ENCODE measurements at places on chromosomes 2 and 18. TPM values are rescaled to one million over a fixed set of nuclear protein-coding genes. Genes with fewer than 3 reads are reported as not detected.

GRCh38 chr2:95267458-95268210, 6.6 kb upstream of the PROM2 start:
- H3K27ac ChIP-seq: no peak overlapping the region
- H3K4me1 ChIP-seq: no peaks in the 10 kb centered on the region
- DNase-seq: no peak
- no peak overlapping the region for H3K4me3 ChIP-seq
- no peaks in the 10 kb centered on the region for H3K27me3 ChIP-seq

DNA sequence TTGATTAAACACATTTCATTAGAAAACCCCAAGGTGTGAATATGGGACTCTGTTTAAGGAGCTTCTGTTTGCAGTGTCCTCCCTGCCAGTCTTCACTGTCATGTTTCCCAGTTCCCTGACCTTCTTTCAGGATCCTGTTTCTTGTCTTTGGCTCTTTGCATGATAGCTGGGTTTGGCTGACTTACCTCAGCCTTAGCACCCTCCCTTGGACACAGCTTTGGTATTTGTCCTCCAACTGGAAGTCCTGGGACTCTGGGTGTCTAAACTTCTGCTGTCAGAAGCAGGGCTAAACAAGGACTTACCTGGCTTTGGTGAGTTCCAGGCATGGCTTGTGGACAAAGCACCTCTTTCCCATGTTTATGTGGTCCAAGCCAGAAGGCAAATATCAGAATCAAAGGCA, 11.2 kb upstream of the PAIP2B start:
- H3K36me3 ChIP-seq: no peaks in the 10 kb centered on the region
- no peak overlapping the region for H3K4me3 ChIP-seq
- DNase-seq: no peak
- peaks cover 11% of the 10 kb centered on the region for H3K4me1 ChIP-seq
- no peaks in the 10 kb centered on the region for H3K27me3 ChIP-seq
- H3K27ac ChIP-seq: no peak overlapping the region

GRCh38 chr18:49608366-49609255, 46.8 kb downstream of the LIPG start:
- H3K27ac ChIP-seq: no peak overlapping the region
- H3K36me3 ChIP-seq: no peaks in the 10 kb centered on the region

DNA sequence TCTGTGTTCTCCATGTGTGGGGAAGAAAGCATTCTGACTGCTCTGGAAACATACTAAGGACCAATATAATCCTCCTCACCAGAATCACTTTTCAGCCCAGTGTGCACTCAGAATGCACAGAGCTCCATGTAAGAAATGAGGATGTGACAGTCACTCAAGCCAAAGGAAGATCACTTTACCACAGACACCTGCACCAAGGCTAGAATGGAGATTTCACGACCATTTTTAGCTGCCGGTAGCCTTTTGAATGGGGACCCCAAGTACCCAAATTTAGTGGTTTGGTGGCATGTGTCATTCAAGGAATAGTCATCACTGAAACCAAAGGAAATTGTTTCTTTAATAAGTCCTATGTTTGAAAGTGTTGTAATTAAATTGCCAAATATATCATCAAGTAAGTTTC, 613.2 kb upstream of the ACVR2A start:
- H3K27me3 ChIP-seq: no peaks in the 10 kb centered on the region
- no peak overlapping the region for H3K27ac ChIP-seq
- H3K36me3 ChIP-seq: no peaks in the 10 kb centered on the region
- no peak for DNase-seq
- no peaks in the 10 kb centered on the region for H3K4me1 ChIP-seq

Gene FEV
- not detected for total RNA-seq

GRCh38 chr2:205056151-205056561, 510.9 kb downstream of the PARD3B start:
- no peak overlapping the region for H3K4me3 ChIP-seq
- no peak for DNase-seq
- peaks cover 3% of the 10 kb centered on the region for H3K4me1 ChIP-seq
- H3K36me3 ChIP-seq: no peaks in the 10 kb centered on the region
- no peaks in the 10 kb centered on the region for H3K27me3 ChIP-seq

Gene AOX1
- 102 TPM for total RNA-seq

- H3K27ac ChIP-seq: no peak overlapping the region
- no peaks in the 10 kb centered on the region for H3K27me3 ChIP-seq
- DNase-seq: no peak
Measured at GRCh38 chr2:220660277-220661145, 911.6 kb downstream of the EPHA4 start.

DNA sequence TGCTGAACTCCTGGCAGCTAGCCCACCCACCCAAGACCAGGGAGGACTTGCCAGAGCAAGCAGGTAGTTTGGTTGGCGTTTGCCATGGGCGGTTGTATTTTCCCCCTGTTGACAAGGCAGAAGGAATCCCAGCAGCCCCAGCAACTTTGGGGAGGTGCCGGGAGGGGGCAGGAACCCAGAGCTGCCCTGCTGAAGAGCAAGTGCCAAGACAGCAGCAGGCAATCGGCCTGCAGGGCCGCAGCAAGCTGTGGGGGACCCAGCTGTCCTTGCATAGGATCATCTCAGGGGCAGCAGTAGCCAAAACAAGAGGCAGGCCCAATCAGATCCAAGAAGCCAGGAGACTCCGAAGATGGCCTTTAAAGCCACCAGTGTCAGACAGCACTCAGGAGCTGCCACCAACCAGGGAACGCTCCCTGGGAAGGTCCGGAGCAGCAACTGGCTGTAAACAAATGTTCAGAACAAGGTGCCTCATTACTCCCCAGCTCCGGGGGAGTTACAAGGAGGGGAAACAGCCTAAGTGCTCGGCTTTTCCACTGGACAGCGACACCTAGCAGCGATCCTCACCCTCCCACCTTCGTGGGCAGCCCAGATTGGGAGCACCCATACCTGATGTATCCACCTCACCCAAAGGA, 2.1 kb downstream of the ST8SIA5 start:
- no peak overlapping the region for H3K4me3 ChIP-seq
- no peaks in the 10 kb centered on the region for H3K36me3 ChIP-seq
- H3K27me3 ChIP-seq: no peaks in the 10 kb centered on the region
- H3K27ac ChIP-seq: no peak overlapping the region

DNA sequence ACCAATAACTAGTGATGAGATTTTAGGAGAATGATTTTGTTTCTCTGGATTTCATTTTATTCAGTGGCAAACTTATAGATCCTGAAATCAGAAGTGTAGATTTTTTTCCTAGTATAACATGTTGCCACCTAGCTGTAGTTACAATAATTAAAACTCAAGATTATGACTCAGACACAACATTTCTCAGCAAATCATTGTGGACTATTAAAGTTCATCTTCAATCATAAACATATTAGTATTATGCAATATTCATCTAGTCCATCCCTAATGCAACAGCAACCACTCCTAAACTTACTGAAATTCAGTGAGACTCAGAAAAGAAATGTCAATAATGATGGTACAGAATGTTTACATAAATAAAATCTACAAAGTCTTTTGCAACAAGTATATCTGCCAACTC, 51.3 kb downstream of the USP34 start:
- peaks cover 9% of the 10 kb centered on the region for H3K4me1 ChIP-seq
- H3K27me3 ChIP-seq: no peaks in the 10 kb centered on the region
- H3K27ac ChIP-seq: no peak overlapping the region
- no peaks in the 10 kb centered on the region for H3K36me3 ChIP-seq
- no peak overlapping the region for H3K4me3 ChIP-seq
- no peak for DNase-seq

DNA sequence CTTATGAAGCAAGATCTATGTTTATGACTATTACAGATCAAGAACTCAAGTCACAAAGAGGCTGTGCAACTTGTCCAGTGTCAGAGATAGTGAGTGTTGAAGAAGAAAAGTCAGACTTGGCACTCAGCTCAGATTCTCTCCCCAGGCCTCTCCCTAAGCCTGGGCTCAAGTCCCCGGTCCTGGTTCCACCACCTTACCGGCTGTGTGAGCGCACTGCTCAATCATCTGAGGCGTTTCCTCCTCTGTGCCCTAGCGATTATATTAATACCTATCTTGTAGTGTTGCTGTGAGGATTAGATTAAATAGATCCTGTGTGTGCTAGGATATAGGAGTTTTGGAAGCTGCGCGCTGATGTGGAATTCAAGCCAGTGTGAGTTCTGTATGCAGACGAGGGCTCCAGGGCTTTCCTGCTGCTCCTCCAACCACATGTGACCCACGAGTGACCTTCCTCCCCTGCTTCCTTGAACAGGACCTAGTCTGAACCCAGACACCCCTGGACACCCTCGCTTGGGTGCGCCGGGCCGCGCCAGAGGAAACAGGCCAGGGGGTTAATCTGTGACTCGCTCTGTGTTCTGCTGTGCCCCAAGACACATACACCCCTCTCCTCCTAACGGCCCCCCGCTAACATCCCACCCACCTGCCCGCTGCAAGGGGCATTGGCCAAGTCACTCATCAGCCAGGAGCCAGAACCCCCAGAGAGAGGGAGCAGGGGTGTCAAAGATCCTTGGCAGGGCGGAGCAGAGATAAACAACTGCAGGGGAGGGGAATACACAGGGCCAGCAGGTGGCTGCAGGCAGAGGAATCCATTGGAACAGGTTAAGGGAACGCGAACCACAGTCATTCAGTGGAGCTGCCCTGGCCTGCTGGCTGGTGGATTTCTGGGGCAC, 38.3 kb downstream of the TNS1 start:
- H3K4me1 ChIP-seq: peaks cover 46% of the 10 kb centered on the region
- H3K27me3 ChIP-seq: no peaks in the 10 kb centered on the region
- no peak overlapping the region for H3K27ac ChIP-seq
- H3K36me3 ChIP-seq: no peaks in the 10 kb centered on the region
- no peak overlapping the region for H3K4me3 ChIP-seq

- H3K27me3 ChIP-seq: no peaks in the 10 kb centered on the region
- peaks cover 6% of the 10 kb centered on the region for H3K4me1 ChIP-seq
- no peak overlapping the region for H3K4me3 ChIP-seq
- no peak overlapping the region for H3K27ac ChIP-seq
- DNase-seq: no peak
Measured at GRCh38 chr2:237696461-237696860, 69.1 kb downstream of the LRRFIP1 start.

Gene GBX2
- not detected for total RNA-seq

DNA sequence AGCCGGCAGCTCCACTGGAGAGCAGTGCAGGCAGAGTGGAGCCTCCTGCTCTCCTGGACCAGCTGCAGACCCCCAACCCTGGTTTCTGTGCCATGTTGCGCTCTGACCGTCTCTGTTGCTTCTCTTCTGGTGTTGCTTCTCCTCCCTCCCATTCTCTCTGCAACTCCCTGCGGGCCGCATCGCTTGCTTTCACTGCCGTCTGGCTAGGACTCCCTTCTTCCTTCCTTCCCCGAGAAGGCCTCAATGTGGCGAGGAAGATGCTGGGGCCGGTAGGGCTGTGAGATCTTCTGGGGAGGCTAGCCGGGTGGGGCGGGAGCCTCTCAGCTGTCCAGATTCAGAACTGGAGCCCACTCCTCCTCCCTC, 6.2 kb downstream of the DNAJB2 start:
- no peaks in the 10 kb centered on the region for H3K36me3 ChIP-seq
- no peak for DNase-seq
- H3K27me3 ChIP-seq: no peaks in the 10 kb centered on the region
- peaks cover 11% of the 10 kb centered on the region for H3K4me1 ChIP-seq

- peaks cover 9% of the 10 kb centered on the region for H3K4me1 ChIP-seq
- no peak overlapping the region for H3K27ac ChIP-seq
- DNase-seq: no peak
- no peaks in the 10 kb centered on the region for H3K27me3 ChIP-seq
- H3K4me3 ChIP-seq: no peak overlapping the region
Measured at GRCh38 chr2:85814802-85815550, 61.2 kb downstream of the ATOH8 start.

DNA sequence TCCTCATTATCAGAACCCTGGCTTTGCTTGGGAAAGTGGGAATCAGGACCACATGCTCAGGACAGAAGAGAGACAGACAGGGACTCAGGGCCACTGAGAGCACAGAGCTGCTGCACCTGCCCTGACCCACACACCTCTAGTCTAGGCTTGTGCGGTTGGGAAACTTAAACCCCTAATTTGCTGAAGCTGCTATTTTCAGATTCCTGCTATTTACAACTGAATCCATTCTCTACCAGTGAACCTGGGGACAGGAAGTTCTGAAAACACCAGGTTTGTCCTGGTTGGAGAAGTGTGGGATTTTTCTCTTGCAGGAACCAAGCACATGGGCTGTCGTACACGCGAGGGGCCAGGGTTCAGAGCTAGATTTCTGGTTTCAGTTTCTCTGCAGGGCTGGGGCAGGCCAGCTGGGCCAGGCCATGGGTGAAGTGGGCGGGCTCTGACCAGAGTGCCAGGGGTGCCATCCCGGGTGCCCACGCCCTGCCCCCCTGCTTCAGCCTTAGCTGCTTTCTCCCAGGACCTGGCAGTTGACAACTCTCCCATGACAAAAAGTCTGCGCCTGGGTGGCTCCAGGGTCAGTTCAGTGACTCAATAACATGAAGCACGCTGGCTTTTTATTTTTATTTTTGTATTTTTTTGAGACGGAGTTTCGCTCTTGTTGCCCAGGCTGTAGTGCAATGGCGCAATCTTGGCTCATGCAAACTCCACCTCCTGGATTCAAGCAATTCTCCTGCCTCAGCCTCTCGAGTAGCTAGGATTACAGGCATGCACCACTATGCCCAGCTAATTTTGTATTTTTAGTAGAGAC, 51.3 kb upstream of the SLC1A4 start:
- no peaks in the 10 kb centered on the region for H3K36me3 ChIP-seq
- DNase-seq: no peak
- H3K4me3 ChIP-seq: no peak overlapping the region
- H3K27ac ChIP-seq: no peak overlapping the region
- no peaks in the 10 kb centered on the region for H3K27me3 ChIP-seq
- peaks cover 2% of the 10 kb centered on the region for H3K4me1 ChIP-seq

Gene NOSTRIN
- 25.1 TPM for total RNA-seq

- no peak overlapping the region for H3K27ac ChIP-seq
- no peaks in the 10 kb centered on the region for H3K27me3 ChIP-seq
- no peaks in the 10 kb centered on the region for H3K36me3 ChIP-seq
- DNase-seq: no peak
Measured at GRCh38 chr2:233141901-233142300, 81.8 kb downstream of the INPP5D start.

Measured in ovary (tissue), 10 donors.